ENCODE measurements at places on chromosomes 5 and 9.
A peak's percentile ranks its signal among the peaks of the same experiment; 100 is the strongest.

DNA sequence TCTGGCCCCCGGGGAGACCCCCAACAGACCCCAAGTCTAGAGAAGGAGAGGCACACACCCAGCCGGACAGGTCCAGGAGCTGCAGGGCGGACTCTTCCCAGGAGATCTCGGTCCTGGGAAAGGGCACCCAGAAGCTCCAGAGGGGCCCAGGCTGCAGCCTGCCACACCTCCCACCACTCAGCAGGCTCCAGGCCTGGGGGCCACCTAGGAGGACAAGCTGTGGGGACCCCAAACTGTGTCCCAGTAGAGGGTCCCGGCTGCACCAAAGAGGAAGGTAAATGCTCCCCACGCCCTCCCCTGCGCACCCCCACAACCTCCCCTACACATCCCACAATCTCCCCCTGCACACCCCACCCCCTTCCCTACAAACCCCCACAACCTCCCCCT lies 48.5 kb downstream of the PLEKHG4B start:
- DNase-seq = no peak

- DNase-seq = no peak
Observed at GRCh38 chr9:75892216-75892911, 1.9 kb downstream of the PCSK5 start.

GRCh38 chr9:70012569-70012968 lies 31.1 kb upstream of the MAMDC2 start:
- DNase-seq = no peak

GRCh38 chr9:28005779-28006178 lies 432.5 kb upstream of the C9orf72 start:
- DNase-seq = no peak

DNA sequence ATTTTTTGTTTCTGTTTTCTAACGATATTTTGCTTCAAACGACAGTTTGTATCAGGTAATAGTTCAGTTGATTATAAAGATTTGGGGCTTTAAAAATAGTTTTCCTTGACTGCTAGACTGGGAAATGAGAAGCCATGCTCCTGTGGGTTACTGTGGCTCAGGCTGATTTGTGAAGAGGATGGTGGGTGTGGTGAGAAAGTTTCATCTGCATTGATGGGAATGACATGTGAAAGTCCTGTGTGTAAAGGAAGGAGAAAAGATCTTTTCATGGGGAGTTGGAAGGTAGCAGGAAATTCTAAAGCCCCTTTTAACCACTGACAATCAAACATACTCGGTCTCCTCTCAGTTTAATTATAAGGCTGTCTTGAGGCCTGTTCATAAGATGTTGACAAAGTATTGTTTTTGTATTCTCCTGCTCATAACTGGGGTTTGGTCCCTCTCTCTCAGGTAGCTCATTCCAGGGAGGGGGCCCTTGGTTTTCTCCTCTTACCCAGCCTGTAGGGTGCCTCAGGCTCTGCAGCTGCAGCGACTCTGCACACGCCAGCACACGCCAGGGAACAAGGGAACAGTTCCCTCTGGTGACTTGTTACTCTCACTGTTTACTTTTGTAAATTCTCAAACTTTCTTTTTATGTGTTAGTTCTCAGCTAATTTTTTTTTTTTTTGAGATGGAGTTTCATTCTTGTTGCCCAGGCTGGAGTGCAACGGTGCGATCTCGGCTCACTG lies 91.6 kb downstream of the CARTPT start:
- no peak for DNase-seq

GRCh38 chr9:113520109-113520642 lies 56.6 kb downstream of the RGS3 start:
- peak; percentile 60 for DNase-seq

DNA sequence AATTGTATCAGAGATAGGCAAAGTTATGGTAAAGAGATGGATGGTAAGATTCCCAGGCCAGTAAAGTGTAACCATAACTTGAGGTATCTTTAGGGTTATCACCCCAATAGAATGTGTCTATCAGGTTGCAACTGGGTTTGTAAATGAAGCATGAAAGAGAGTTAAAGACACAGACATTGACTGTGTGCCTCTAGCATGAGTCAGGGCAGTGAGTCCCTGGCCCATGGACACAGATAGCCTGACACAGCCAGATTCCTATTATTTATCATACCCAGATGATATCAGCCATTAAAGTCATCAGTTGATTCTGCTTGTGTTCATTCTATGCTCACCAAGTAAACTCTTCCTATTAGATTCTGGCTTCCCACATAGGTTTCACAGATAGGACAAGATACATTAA lies 33.5 kb upstream of the SNAPC3 start:
- DNase-seq = no peak

DNA sequence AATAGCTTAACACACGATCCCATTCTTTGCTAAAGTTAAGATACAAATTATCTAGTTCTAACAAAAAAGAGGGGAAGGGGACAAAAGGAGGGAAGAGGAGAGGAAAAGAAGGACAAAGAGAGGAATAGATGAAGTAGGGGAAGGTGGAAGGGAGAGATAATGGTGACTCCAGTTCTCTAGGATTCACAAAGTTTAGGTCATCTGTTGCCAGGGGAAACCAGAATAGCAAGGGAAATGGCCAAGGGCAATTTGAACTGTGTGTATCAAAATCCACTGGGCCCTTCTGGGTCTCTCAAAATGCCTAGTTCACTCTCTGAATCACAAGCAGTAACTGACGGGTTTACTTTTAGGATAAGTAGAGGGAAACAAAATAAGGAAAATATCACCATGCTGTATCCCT lies 7.6 kb downstream of the SLC24A2 start:
- DNase-seq = no peak

- peak; percentile 22 for DNase-seq
Observed at GRCh38 chr5:171386861-171387344, 746 bp upstream of the NPM1 start.

GRCh38 chr9:4306066-4306776 lies 6.4 kb upstream of the GLIS3 start:
- DNase-seq = peak; percentile 76

GRCh38 chr5:125530833-125531615 lies 784.6 kb upstream of the ZNF608 start:
- DNase-seq = no peak

DNA sequence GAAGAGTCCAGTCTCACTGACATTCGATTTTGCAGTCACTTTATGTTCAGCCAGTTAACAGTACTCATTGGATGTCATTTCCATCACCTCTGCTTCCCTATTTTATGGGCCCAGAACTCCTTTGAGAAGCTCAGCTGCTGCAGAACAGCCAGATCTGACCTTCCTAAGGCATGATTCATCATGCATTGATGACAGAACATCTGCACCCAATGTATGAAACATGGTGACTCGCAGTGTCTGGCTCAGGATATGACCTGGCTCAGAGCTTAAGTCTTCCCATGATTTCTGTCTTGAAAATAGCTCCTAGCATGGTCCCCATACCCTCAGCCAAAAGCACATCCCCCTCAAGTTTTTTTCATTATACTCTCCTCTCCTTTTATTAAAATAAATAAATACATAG lies 92.6 kb upstream of the TRIM32 start:
- peak; percentile 91 for DNase-seq

DNA sequence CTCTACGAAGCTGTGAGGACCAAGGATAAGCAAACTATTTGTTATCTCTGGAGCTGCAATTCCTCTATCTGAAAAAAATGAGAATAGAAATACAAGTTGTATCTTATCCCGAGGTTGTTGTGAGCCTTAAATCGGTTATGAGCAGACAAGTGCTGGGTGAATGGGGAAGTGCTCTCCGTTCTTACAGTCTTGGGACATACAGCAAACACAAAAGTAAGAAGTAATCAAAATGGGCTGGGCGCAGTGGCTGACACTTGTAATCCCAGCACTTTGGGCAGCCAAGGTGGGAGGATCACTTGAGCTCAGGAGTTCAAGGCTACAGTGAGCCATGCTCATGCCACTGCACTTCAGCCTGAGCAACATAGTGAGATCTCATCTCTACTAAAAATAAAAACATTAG lies 31.7 kb downstream of the ITK start:
- no peak for DNase-seq

DNA sequence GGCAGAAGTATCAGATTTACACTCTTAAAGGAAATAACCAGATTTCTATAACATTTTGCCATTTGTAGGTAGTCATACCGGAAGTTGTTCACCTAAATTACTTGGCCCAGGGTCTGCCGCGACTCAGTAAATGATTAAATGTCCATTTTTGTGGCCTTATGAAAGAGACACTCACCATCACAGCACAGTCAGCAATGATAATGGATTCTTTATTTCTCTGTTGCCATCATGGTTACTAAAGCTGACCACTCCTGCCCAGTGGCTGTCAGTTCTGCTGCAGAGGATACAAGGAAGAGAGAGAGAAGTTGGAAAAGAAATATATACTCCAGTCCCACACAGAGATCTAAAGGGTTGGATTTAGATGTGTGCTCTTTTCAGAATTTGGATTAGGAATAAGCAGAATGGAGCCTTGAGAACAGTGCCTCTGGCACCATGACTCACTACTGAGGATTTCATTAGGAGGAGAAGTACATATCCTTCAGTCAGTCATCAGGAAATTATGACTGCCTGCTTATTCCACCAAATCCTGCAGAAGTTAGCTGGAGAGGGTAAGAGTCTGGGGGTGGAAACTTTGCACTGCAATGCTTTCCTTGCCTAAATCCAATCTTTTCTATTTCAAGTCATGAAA lies 72.8 kb upstream of the EFNA5 start:
- DNase-seq = peak; percentile 82

- DNase-seq = no peak
Observed at GRCh38 chr9:89243296-89244061, 64.9 kb upstream of the SHC3 start.

DNA sequence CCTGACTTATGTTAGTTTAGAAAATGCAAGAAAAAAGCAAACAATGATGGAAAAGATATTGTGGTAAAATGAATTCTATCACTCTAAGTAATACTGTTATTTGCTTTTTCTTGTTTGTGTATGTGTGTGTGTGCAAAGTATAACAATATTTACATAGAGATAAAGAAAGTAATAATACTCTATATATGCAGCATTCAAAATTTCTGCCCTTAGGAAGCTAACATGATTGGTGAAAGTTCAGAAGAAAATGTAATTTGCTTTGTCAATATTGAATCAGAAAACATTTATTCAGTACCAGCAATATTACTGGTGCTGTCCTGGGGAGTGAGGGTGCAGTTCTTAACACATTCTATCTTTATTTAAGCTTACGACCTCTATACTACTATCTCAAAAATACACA lies 12.9 kb upstream of the PRDM9 start:
- DNase-seq = no peak

GRCh38 chr5:123907349-123907748 lies 395.4 kb downstream of the CSNK1G3 start:
- no peak for DNase-seq

- DNase-seq = no peak
Observed at GRCh38 chr5:37628876-37629275, 211.0 kb downstream of the GDNF start.

DNA sequence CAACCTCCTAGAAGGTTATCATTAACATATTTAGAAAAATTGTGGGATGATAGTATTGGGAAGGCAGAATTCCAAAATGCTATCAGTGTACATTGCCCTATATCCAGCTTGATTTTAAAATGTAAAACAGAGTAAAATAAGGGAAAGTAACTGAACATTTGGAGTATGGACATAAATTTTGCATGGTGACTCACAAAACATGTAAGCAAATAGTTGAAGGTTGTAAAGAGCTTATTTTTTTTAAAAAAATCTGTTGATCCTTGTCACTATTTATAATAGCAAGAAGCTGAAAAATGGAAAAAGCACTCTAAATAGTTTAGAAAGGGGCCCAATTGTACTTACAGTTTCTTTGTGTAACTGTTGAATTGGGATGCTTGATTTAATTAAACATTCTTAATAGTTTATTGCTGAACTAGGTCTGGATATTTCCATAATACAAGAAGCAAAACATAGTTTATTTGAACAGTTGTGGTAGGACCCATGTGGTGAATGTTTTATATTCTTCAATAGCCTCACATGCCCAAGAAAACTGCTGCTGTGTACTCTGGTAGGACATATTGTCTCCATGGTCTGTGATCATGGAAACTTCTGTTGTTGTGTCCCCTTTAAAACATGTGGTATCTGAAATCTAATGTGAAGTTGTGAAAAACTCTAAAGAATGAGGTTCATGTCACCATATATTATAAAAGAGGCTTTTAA lies 82.4 kb downstream of the NNT start:
- DNase-seq = no peak

DNA sequence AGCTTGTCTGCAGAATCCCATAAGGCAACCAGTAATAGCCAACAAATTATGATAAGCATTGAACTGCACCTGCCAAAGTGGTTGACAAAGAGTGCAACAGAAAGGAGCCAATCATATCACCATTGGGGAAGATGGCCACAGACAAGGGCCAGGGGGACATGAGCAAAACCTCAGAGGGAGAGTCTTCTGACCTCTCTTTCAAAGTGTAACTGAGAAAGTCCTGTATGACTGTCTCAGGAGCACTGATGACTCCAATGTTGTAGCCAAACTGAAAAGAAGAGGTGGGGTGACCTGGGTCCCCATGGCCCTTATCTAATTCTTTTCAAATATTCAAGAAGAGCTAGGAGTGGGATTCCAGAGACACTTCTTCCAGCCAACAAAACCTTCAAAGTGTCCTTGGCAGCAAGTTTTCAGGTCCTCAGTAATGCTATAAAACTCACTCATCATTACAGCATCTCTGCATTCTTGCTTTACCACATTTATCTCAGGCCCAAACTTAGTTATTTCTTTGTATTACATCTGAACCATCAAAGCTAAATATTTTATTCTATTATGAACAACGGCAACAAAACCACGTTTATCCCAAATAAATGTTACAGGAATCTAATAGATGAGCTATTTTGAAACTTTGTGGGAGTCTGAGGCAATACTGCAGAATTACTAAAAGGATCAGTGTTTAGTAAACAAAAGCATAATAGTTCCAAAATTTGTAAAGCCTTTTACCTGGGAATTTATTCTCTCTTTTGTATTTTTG lies 24.4 kb downstream of the FBLL1 start:
- no peak for DNase-seq

GRCh38 chr9:108671176-108671575 lies 184.6 kb downstream of the ACTL7B start:
- DNase-seq = peak; percentile 79

GRCh38 chr5:134223406-134224248 lies 2.2 kb downstream of the PPP2CA start:
- DNase-seq = no peak

GRCh38 chr9:86486891-86487837 lies 133.0 kb upstream of the TUT7 start:
- DNase-seq = peak; percentile 76

- DNase-seq = peak; percentile 13
Observed at GRCh38 chr9:86093788-86094555, 5.4 kb downstream of the GOLM1 start.

GRCh38 chr5:61534481-61535267 lies 202.6 kb downstream of the ZSWIM6 start:
- no peak for DNase-seq
